ENCODE measurements at places on chromosomes 7 and 10.
A peak's percentile ranks its signal among the peaks of the same experiment; 100 is the strongest.

GRCh38 chr10:112966194-112966855 lies 16.3 kb downstream of the TCF7L2 start:
- no peak for DNase-seq

DNA sequence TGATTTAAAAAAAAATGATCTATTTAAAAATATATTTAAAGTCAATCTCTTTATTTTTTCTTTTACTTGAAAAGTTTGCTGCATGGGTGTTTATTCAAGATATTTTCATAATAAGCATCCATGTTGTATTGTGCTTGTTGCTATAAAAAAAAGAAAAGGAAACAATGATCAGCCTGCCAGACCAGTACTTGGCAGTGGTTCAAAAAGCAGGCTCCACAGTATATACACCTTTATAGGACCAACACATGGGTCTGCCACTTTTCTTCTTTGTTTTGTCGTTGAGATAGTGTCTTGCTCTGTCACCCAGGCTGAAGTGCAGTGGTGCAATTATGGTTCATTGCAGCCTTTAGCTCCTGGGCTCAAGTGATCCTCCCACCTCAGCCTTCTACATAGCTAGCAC lies 228.0 kb downstream of the TWIST1 start:
- no peak for DNase-seq

DNA sequence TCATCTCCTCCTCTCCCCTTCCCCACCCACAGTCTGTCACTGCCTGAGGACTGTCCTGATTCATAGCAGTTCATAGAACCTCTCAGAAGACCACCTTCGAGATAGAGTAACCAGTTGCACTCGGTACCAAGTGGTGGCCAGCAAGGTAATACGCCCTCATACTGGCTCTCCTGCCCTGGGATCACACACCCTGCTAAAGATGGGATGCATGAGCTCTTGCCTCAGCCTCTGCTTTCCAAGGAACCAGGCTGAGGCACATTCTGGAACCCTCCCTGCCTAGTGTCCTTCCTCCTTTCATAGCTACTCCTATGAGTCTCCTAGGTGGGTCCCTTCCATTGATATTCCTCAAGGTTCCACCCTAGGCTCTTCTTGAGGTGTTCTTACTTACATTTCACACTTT lies 15.5 kb downstream of the CFAP43 start:
- no peak for DNase-seq

DNA sequence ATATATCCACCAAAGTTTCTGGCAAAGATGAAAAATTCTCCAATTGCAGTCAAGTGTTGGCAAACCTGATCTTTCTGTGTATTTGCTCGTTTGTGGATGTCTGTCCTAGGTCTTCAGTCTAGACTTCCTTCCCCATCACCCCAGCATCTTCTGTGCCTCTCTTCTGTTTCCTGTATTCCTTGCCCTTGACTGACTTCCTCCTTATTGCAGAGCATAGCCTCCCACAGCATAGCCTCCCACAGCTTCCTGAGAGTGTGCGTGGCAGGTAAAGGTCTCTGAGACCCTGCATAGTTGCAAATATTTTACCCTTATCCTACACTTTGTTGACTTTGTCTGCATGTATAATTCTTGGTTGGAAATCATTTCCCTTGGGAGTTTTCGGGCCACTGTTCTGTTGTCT lies 18.4 kb downstream of the SLC18A2 start:
- DNase-seq = no peak

GRCh38 chr7:42763137-42763551 lies 148.7 kb downstream of the C7orf25 start:
- DNase-seq = no peak

- DNase-seq = no peak
These were observed 95.3 kb upstream of the MTPN start for GRCh38 chr7:136072447-136072846.

DNA sequence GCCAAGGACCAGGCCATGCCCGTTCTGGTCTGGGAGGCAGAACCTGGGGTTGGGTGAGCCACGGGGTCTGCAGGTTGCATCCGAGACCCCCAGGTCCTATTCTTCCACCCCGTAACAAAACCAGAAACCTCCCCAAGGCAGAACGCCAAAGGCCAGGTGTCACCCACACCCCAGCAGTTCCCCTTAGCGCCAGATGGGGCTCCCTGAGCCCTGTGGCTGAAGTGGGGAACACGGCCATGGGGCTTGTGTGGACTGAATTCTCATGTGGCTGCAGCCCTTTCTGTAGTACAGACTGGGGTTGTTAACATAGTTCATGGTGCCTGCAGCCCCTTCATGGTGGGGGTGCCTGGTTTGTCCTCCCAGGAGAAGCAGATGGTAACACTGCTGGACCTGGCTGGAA lies 10.2 kb downstream of the BRI3 start:
- no peak for DNase-seq

GRCh38 chr7:143176128-143176527 lies 7.1 kb upstream of the TAS2R39 start:
- no peak for DNase-seq

DNA sequence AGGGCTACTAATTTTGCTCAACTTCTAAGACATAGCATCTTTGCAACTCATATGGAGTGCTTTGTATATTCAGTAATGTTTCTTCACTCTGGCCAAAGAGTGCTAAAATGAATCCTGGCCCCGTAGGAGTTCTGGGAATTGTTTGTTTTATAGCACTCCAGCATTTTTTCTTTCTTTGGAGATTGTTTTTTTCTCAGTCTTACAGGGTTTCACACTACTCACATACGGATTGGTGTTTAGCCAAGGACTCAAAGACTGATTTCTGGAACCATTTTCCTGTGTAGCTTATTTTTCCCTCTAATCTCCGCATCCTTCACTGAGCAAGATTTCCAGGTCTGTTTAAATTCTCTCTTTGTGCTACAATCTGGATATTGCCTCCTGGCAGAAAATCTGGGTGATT lies 6.4 kb downstream of the TAS2R41 start:
- DNase-seq = no peak

- DNase-seq = peak; percentile 13
These were observed 451 bp downstream of the SRRT start for GRCh38 chr7:100875356-100875751.

GRCh38 chr7:12062062-12062461 lies 149.0 kb upstream of the TMEM106B start:
- DNase-seq = no peak

DNA sequence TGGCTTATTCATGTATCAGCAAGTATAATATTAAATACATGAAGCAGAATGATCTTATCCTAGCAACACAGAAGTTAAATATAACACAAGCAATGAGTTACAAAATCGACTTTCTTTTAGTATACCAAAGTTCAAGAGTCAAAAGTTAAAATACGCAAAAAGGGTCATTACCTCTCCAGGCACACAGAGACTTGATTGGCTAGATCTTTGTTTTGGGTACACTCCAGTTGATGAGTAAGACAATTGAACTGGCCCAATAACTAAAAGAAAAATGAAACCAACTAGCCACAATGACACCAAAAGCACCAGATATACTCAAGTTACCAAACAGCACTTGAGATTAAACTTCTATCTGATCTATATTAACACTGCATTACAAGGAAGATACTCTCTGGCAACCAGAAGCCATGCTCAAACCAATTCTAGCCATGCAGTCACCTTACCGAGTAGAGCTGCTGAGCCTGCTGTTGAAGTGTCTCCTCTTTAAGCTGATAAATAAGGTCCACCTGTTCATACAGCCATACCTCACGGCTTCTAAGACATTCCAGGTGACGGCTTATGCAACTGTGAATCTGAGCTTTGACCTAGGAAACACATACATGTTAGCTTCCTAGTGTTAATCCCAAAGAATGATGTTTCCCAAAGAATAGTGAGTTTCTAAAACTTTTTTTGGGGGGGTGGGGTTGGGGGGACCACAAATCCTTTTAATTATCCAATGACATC lies 15.6 kb downstream of the NCOA4 start:
- DNase-seq = no peak

GRCh38 chr10:23088609-23089008 lies 6.8 kb upstream of the MSRB2 start:
- DNase-seq = no peak

- no peak for DNase-seq
These were observed 18.6 kb downstream of the RABGEF1 start for GRCh38 chr7:66758950-66759628.

GRCh38 chr10:37948210-37948609 lies 28.2 kb downstream of the ZNF25 start:
- no peak for DNase-seq

DNA sequence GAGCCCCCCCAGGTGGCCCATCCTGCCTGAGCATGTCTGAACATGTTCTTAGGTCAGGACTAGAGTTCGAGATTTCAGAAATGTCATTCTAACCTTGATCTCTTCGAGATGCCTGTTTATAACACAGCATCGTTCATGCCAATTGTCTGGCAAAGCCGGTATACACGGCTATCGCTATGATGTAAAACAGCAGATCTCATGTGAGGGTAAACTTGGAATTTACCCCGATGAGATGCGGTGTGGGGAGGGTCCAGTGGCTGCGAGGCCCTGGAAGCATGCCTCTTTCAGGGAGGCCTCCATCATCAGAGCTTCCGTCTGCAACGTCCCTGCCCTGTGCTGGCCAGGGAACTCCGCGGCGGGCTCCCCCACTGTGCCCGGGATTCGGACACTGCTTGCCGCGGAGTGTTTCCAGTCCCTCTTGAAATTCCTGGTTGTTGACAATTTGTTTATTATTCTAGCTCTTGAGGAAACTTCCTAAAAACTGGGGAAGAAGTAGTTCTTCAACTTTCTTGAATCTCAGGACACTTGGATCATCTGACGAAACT lies 168.6 kb upstream of the RHEB start:
- DNase-seq = no peak

DNA sequence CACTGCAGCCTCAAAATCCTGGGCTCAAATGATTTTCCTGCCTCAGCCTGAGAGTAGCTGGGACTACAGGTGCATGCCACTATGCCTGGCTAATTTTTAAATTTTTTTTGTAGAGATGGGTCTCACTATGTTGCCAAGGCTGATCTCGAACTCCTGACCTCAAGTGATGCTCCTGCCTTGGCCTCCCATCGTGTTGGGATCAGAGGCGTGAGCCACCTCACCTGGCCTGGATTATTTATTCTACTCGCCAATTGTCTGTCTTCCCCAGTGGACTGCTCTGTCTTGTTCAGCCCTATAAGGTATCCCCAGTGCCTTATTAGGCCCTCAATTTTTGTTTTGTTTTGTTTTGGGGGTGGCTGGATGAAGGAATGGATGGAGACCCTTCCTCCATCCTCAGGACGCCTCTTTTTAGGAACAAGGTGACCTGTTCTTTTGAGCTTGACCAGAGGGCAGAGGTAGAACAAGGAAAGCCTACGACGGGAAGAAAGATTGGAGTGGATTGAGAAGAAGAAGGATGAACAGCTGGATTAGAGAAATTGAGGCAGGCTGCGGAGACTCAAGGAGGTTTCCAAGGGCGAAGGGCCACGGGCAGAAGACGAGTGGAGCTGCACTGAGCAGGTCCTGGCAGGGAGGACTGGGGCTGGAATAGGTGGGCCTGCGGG lies 541 bp upstream of the DENND10 start:
- DNase-seq = no peak

- DNase-seq = no peak
These were observed 63.7 kb downstream of the PRSS58 start for GRCh38 chr7:142194201-142194600.

GRCh38 chr10:19767876-19768275 lies 48.4 kb upstream of the PLXDC2 start:
- no peak for DNase-seq

DNA sequence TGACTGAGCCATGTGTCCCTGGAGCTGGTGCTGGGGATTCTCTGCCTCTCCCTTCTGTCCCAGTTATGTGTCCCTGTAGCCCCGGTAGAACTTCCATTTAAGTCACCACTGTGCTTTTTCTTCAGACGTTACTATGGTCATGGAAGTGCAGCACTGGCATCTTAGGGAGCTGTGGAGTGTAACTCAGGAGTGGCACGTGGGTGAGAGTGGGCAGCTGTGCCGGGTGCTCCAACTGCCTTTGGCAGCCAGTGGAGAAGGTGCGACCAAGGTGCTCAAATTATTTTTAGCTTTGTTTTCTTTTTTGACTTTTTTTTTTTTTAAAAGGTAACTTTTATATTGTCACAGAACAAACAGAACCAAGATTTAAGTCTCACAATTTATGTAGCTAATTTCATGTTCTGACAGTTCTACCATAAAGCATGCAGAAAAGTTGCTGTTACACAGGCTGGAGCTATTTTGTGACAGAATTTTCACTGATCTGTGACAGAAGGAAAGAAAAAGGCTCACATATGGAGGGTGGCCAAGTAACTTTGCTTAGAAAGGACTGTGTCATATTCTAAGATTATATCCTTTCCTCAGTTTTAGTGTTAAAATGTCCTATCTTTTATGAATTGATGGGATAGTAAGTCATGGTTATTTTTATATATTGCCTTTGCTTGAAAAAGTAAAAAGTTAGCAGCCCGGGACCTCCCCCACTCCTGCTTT lies 73.9 kb downstream of the SH2D4B start:
- DNase-seq = no peak

GRCh38 chr10:101597091-101597900 lies 9.2 kb downstream of the DPCD start:
- DNase-seq = no peak

DNA sequence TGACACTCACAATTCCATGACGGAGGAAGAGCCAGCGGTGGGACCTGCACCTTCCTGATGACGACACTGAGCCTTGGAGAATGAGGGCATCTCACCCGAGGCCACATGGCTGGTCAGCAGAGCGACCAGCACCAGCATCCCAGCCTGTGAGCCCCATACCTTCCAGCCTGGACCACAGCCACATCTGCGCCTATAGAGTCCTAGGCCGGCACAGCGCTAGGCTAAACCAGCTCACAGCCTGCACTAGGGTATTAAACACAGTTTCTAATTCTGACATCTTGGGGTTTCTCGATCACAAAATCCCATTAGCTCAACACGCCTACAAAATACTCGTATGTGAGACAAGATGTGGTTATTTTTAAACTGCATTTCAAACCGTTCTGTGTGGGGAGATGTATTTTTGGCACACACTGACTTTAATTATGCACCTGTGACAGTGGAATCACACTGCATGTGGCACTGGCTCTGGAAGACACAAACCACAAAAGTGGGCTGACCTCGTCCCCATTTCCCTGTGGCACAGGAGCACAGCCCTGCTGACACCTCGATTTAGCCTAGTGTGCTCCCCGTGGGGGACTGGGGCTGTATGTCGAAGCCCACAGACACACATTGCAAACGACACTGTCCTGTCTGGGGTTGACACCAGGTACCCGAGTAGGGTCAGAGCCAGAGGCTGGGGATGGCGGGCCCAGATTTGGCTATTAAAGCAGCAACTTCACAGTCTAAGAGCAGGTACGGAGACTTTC lies 32.5 kb downstream of the CPXM2 start:
- DNase-seq = no peak

GRCh38 chr7:151429560-151430331 lies 10.2 kb downstream of the CRYGN start:
- peak; percentile 33 for DNase-seq

Measured in activated CD4-positive, alpha-beta T cell treated with anti-CD3 and anti-CD28 coated beads, Interleukin-2, amount 50 U/mL, for 4 hours (primary cell).